CD8-positive, alpha-beta memory T cell (primary cell): ENCODE measurements at places on chromosomes 5 and 9. TPM values are rescaled to one million over a fixed set of nuclear protein-coding genes. Genes with fewer than 3 reads are reported as not detected.

DNA sequence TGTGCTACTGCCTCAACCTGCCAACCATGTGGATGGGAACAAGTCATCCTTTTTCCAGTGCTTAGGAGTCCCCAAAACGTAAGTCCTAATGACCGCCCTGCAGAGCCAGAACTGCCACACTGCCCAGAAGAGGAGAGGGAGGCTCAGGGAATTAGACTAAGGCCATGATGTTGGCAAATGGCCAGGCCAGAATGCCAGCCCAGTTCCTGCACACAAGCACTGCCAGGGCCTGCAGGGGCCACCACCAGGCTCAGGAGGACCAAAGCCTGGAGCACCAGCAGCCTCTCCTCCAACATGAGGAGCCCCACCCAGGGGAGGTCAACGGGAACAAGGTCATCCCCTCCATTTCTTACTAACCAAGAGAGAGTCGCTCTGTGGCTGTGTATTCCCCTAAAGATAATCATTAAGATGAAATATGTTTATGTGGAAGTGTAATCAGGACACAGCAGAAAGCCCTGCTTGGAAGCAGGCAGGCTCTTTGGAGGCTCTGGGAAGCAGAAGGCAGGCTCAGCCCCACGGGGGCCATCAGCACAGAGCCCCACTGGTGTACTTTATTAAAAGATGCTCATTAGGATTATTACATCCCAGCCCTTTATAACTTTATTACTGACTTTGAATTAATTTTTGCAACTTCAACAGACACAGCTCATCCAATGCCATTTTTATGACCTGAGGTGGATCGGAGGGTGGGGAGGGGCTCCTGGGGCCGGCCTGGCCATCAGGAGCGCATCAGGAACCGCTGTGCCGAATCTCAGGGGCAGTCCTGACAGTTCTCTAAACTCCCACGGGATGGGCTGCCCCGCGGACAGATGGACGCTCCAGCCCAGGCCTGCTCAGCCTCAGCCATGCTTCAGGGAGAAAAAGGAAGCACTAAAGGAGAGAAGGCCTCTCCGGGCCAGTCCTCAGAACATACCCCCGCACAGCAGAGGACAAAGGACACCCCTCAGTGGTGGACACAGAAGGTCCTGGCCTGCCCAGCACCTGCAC lies 127.0 kb downstream of the ADAMTS2 start:
- no peak for DNase-seq

DNA sequence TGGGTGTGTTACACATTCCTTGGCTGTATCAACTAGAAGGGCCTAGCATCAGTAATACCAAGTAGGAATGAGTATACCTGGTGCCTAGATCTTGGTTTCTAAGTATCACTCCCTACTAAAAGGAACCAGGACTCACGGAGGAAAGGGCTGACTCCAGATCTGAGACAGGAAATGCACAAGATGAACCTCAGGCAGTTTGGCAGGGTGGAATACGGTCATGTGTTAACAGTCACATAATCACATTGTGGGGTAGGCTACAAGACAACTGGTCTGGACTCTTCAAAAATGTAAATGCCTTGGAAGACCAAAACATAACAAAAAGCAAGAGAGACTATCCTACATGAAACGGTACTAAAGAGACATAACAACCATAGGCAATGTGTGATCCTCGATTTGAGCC lies 158.8 kb downstream of the CRB2 start:
- no peak for DNase-seq

GRCh38 chr5:89728750-89729149 lies 680.8 kb downstream of the CETN3 start:
- DNase-seq = no peak

The FGD3 gene
- 54.6 TPM for total RNA-seq
